ENCODE measurements at places on chromosomes 2 and 18. TPM values are rescaled to one million over a fixed set of nuclear protein-coding genes. Genes with fewer than 3 reads are reported as not detected.

- no peak for DNase-seq
Measured at GRCh38 chr2:229231328-229231868, 39.7 kb downstream of the PID1 start.

DNA sequence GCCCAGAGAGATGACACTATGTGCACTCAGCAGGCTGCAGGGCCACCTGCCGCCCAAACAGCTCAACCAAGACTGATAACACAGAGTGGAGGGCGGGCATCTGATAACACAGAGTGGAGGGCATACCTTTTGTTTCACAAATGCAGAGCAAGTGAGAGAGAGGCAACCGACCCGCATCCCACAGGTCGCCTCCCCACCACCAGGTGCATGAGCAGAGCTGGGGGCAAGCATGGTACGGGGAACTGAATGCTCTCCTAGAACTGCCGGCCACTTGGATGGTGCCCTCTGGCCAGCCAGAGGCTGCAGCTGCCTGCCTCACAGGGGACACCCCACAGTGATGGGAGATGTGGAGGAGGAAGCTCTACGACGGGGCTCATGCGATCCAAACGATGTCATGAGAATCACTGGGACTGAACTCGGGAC, 49.5 kb downstream of the ANO7 start:
- DNase-seq, result no peak

- no peak for DNase-seq
Measured at GRCh38 chr18:12779456-12779855, 76.6 kb downstream of the PSMG2 start.

DNA sequence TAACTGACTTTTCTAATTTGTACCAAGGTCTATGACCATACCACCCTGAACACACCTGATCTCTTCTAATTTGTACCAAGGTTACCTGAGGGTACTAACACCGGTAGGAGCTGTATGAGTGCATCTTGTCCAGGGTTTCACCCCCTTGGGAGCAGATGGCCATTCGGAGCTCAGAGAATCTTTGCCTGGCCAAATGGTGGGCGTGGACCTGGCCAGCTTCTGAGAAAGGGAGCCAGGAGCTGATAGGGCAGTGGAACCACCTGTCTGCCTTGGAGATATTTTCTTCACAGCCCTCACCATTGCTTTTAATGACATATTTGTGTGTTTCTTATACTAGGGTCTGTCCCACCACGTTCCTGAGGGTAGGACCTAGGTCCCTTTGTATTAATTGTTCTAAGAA, 188.9 kb downstream of the LDLRAD4 start:
- DNase-seq, result no peak

GRCh38 chr18:59910967-59911366, 11.2 kb downstream of the PMAIP1 start:
- DNase-seq, result no peak

DNA sequence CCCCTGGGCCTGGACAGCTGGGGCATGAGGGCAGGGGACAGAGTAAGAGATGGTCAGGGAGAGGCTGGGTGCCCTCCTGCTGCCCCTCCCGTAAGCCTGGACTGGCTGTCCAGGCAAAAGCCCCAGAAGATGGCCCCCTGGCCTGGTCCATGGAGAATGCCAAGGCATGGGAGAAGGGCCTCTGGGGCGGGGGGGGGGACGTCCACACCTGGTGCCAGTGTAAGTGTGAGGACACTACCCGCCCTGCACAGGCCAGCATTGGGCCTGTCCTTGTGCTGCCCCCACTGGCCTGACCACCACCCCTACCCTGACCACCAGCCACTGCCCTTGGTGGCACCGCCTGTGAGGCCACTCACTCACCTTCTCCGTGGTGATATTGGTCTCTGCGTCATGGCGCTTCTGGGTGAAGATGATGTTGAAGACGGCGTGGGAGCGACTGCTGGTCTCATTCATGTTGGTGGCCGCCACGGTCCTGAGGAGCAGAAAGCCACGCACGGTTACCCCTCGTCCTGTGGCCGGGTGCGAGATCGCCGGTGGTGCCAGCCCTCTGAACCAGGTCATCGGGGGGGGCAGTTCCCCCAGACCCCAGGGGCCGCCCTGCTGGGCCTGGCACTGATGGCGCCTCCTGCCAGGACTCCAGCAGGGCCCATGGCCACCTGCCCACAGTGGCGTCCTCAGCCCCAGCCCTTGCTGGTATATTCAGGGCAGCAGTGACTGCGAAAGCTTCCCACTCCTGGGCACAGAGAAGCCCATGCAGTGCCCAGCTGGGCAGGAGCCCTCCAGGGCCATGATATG, 35.2 kb downstream of the KIF1A start:
- DNase-seq, result no peak

DNA sequence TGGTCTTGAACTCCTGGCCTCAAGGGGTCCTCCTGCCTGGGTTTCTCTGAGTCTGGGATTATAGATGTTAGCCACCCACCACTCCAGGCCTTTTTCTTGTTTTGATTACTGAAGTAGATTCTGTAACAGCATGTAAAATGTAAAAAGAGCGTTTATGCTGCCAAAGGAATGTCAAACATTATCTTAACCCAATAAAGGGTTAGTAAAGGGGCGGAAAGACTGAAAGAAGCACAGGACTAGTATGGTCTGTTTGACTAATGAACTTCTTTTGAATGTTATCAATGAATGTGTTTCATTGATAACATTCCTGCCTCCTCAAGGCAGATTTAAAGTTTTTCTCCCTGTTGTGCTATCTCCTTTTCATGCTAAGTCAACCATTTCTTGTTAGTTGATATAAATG, 29.4 kb downstream of the GPD2 start:
- no peak for DNase-seq

DNA sequence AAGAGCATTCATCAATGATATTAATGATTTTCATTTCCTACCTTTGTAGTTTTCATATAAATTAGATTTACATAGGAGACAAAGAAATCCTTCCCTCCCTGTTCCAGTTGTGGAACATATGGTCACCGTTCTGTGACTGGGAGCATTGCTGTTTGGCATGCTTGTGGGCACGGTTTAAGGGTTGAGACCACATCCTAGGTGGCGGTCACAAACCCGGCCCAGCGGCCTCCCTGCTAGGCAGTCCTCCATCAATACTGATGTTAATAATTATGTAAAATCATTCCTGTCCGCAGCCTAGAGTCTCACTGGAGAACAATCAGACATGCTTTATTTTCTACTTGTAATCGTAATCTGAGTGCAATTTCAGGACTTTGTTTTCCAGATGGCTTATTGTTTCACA, 117.9 kb downstream of the AGAP1 start:
- no peak for DNase-seq

DNA sequence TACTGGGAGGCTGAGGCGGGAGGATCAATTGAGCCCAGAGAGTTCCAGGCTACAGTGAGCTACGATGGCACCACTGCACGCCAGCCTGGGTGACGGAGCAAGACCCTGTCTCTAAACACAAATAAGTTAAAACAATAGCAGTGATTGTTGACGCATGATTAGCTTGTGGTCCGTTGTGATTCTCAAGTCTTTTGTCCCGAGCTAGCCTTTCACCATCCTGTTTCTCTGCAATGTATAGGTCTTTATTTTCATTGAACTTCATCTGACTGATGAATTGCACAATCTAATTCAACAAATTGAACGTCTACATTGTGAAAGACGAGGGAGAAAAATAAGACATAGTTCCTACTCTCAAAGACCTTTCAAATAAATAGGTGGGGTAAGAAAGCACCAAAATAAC, 8.8 kb upstream of the FZD7 start:
- no peak for DNase-seq

GRCh38 chr2:74379851-74380789, at the start of gene DCTN1:
DCTN1 (minus strand) TSS chr2:74380311; CDS start chr2:74380037, 274 bp downstream.
- peak; percentile 46 for DNase-seq

GRCh38 chr18:60010984-60011383, 111.2 kb downstream of the PMAIP1 start:
- DNase-seq, result no peak

- peak; percentile 19 for DNase-seq
Measured at GRCh38 chr2:88857951-88858411, 166.5 kb downstream of the RPIA start.

DNA sequence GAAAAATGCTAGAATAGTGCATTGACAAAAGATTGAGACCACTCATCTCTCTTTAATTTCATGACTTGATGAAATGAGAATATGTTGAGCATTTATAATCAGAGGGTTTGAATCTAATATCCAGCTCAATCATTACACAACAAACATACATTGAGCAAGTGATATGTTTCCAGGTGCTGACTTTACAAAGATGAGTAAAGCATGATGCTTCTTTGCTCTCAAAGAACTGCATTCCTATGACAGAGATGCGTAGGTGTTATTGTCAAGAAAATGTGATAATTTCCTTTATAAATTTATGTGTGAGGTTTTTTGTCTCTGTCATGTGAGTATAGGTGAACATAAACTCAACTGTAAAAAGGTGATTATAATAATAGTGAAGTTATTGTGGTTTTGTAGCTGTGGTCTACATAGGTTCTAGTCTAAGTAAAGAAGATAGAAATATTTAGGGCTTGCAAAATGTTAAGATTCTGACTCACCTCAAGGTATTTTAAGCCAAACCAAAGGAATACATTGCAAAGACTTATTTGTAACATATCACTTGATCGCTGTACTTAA, 389.8 kb downstream of the GALNT13 start:
- DNase-seq, result no peak

GRCh38 chr2:109516445-109517117, 97.2 kb downstream of the SEPTIN10 start:
- peak; percentile 87 for DNase-seq

DNA sequence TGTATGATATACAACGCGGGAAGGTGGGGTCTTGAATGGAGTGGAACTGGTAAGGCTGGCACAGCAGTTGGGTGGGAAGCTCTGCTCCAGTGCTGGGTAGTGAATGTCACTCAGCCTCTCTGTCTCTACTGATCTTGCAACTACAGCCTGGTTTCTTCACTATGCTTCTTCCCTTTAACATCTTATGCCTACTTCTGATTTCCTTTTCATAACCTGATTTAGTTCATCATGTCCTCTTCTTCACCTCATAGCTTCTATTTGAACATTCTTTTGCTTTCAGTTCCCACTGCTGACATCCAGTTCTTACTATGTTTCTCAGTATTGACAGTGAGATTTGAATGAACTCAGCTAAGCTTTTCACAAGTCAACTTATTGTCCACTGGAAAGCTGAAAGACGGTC, 286.2 kb downstream of the ARL6IP6 start:
- DNase-seq, result no peak

DNA sequence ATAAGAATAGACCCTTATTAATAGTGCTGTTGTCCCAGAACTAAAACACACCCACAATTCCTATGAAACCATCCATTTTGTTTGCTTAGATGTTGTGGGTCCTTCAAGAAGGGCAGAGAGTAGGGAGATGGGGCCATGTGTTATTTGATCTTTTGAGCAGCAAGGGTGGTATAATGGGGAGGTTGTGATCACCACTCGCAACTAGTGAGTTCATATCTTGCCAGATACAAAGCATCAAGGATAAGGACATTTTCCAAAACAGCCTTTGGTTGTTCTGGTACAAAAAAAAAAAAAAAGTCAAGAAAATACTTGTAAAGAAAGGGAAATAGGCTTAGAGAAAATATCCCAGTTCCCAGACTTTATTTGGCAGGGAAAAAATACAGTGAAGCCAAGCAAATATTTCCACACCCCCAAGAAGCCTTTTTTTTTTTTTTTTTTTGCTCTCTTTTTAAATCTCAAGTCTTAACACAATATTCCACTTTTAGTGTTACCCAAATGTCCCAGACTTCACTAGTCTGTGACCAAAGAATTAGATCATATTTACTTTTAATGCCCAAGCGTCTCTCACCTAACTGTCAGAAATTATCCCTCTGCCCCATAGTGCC, 54.1 kb downstream of the ANTXR1 start:
- DNase-seq, result no peak

- DNase-seq, result no peak
Measured at GRCh38 chr2:121382744-121383143, 97.7 kb upstream of the TFCP2L1 start.

DNA sequence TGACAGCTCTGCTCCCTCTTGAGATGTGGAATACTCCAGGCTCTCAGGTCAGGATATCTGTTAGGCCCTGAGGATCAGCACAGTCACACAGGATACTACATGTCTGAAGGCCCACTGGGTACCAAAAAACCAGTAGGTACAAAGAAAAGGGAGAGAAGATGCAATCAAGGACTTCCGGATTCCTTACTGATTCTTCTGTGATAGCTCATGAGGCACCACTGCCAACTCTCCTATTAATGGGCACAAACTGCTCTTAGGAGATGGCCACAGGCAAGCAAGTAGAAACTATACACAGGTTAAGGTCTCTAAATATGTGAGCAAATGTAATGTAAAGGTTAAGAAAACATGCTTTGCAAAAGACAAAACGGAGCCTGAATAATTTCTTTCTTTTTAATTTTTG, 3.5 kb downstream of the TMEM127 start:
- no peak for DNase-seq

GRCh38 chr18:47817017-47817794, 113.3 kb downstream of the SMAD2 start:
- DNase-seq, result no peak

DNA sequence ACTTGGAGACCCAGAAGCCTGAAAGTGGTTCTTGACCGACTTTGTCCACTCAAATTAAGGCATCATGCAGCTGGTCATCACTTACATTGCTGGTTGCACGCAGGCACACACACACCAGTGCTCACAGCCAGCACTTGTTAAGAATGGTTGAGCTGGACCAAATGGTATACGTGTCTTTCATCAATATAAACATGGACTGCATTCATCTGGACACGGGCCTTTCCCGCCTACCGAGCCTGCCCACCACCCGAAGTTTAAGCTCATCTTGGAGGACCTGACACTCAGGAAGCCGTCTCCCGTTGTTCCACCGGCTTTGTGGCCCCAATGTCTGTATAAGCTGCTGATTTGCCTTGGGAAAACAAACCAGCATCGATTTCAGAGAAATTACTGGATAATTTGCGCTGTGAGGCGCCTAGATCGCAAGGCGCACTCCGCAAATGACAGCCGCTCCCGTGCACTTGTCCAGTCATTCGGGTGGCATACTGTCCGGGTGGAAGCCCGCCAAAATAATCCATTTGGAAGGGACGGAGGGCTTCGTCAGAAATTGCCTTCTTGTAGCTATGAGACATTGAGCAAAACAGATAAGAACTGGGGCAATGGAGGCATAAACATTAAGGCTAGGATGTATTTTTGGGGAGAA, 40.1 kb upstream of the AKAIN1 start:
- peak; percentile 14 for DNase-seq

- no peak for DNase-seq
Measured at GRCh38 chr18:5073026-5073944, 123.8 kb downstream of the AKAIN1 start.

- DNase-seq, result no peak
Measured at GRCh38 chr2:182542501-182543258, 115.8 kb upstream of the PDE1A start.

DNA sequence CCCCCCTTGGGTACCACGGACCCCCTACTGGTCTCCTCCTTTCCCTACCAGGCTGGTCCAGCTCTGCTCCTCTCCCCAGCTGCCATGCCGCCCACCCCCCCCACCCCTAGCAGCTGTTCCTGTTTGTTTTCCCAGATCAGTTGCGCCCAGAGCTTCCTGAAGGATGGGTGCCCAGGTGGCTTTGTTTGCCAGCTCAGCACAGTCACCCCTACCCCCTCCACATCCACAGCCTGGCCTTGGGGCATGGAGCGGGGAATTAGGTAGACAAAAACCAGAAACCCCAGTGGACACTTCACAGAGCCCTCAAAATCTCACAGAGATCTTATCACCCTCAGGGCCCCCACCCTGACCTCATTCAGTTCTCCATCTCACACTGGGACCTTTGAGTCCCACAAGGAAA, 3.7 kb upstream of the CRYBA2 start:
- DNase-seq, result no peak

Gene TTN
- total RNA-seq, result 4.7 TPM

Gene C1QL2
- total RNA-seq, result 0.55 TPM

Gene ADI1
- total RNA-seq, result 21.4 TPM

Gene SAG
- not detected for total RNA-seq

Gene GPAT2
- 0.55 TPM for total RNA-seq

Gene PMAIP1
- 162 TPM for total RNA-seq

Gene IL1B
- total RNA-seq, result not detected
